H9 (cell line): ENCODE measurements at places on chromosomes 7 and 10.

- no peak for DNase-seq
These were observed 46.6 kb upstream of the PODXL start for GRCh38 chr7:131602994-131603372.

GRCh38 chr10:34373211-34373610 lies 441.9 kb downstream of the PARD3 start:
- DNase-seq, result no peak

DNA sequence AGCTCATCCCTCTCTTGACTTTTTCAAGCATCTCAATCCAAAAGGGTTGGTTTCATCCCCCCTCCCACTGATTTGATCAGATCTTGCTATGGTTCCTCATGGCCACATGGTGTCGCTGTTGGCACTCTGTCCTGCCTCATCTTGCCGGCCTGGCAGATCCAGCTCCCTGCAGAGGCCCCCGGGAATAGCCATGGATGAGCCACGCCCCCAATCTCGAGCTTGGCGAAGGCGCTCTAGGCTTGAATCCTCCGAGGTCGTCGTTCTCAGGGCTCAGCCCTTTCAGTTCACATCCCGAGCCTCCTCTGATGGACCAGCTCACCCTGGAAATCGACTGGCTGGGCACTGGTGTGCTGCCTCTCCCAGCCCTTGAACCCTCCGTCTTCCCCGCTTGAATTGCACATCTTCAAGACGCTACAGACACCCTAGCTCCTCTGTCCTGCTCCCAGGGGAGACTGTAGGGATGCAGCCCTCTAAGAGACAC lies 628.7 kb downstream of the TYW1 start:
- peak; percentile 93 for DNase-seq

DNA sequence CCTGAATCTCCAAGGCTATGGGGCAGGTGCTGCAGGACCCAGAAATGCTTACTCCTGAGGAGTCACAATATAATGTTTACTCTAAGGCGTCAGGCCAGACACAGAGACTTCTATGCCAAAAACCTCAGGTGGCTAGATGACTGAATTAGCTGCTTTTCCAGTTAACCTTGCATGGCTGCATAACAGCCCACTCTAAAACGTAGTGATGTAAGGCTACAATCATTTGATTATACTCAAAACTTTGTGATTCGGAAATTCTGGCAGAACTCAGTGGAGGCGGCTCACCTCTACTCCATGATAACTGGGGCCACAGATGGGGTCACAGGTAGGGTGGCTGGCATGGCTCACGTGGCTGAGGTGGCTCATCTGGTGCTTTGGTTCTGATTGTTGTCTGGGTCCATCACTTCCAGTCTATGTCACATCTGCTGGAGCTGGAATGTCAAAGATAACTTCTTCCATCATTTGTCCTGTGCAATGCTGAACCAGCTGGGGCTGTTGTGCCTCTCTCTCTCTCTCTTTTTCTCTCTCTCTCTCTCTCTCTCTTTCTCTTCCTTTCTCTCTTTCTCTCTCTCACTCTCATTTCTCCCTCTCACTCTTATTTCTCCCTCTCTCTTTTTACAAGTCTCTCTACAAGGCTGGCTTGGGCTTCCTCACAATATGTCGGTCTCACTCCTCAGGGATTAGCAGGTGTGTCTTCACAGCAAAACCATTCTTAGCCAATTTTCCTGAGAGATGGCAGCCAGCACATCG lies 11.8 kb downstream of the TMEM72 start:
- DNase-seq, result no peak

- DNase-seq, result no peak
These were observed 59.1 kb upstream of the GJD4 start for GRCh38 chr10:35545878-35546590.

DNA sequence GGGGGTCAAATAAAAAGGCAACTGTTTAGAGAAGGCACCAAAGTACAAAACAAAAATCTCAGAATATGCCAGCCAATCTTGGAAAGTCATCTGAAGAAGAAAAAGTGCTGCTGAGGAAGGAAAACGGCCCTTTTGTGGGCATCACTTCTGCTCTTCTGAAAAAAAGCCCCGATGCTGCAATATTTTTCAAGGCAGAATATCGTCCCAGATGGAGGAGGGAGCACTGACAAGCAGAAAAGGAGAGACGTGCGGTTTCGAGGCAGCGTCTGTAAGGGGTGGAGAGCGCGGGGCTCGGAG lies 959 bp upstream of the ATRNL1 start:
- DNase-seq, result no peak

- DNase-seq, result no peak
These were observed 65.7 kb upstream of the FERD3L start for GRCh38 chr7:19210893-19211413.

DNA sequence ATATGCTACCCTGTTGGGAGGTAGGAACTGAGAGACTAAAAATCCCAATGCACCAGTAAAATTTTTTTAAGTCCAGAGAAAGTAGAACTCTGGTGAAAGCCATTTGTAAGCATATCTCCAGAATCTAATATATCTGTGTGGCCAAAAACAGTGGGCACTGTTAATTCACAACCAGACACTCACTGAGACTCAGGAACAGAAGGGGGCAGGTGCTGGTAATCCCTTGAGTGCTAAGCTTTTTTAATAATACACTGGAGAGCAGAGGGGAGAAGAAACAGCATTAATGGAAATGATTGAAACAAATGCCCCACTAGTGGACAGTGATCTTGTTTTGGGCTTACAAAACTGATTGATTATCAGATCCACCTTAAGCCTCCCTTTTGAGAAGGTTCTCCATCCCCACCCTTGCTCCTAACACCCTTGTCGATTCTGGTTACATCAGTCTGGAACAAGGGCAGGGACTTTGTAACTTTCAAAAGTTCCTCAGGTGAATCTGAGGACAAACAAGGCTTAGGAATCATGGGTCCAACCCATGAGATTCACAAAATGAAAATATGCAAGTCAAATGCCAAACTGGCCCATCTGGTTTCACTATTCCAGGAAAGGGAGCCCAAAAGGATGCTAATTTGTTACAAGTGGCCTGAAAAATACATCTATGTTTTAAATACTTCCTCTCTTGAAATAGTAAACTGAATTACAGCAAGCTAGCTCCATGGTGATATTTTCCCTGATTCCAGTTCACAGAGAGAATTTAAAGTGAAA lies 29.7 kb downstream of the PLXNA4 start:
- no peak for DNase-seq

DNA sequence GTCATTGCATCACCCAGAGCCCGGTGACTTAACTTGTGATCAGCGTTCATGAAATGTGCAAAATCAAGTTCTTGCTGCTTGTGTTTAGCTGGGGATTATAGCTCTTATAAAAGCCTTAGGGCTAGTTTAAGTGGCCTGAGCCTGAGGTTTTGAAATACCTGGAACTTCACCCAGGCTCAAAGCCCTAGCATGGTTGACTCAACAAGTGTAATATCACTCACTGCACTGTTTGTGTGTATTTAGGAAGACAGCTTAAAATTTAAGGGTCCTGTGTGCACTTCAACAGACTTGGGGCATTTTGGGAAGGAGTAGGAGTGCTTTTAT lies 489.5 kb downstream of the GATA3 start:
- DNase-seq, result no peak

GRCh38 chr7:120114626-120115025 lies 158.3 kb upstream of the KCND2 start:
- DNase-seq, result no peak

DNA sequence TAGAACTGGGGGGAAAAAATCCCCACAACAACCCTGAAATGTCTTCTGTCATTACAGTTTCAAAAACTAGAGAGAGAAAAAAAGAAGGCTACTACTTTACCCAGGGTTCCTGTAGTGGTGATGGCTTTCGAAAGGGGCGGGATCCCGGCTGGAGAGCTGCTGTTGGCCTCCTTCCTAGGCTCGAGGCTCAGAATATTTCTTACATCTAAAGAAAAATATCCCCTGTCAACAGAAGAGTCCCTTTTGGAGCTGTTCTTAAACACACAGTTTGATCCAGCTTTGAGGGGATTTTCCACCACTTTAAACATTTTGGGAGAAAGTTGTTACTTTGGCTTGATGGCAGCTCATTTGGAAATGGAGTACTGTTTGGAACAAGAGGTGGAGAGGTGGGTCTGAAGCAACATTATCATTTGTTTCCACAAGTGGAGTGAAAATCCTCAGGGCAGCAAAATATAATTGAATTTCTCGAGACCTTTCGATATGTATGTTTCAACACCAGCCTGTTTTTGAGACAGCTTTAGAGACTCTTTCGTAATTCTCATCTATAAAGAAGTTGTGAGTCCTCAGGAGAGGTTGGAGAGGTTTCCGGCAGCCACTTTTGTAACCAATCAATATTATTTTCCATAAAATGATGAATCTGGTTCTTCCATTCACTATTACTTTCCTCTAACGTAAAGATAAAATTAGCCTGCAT lies 5.1 kb downstream of the HOXA13 start:
- peak; percentile 25 for DNase-seq

GRCh38 chr7:113033959-113034358 lies 52.7 kb downstream of the GPR85 start:
- no peak for DNase-seq

- no peak for DNase-seq
These were observed 47.5 kb upstream of the ANTXRL start for GRCh38 chr10:46239247-46239646.
